Endothelial cell of umbilical vein (primary cell): ENCODE measurements at places on chromosomes 2 and 18. TPM values are rescaled to one million over a fixed set of nuclear protein-coding genes. Genes with fewer than 3 reads are reported as not detected.

The OR6B2 gene
- total RNA-seq = not detected in 2 replicates

- DNase-seq = no peak
These were observed 52.7 kb upstream of the PELI1 start for GRCh38 chr2:64196963-64197362.

DNA sequence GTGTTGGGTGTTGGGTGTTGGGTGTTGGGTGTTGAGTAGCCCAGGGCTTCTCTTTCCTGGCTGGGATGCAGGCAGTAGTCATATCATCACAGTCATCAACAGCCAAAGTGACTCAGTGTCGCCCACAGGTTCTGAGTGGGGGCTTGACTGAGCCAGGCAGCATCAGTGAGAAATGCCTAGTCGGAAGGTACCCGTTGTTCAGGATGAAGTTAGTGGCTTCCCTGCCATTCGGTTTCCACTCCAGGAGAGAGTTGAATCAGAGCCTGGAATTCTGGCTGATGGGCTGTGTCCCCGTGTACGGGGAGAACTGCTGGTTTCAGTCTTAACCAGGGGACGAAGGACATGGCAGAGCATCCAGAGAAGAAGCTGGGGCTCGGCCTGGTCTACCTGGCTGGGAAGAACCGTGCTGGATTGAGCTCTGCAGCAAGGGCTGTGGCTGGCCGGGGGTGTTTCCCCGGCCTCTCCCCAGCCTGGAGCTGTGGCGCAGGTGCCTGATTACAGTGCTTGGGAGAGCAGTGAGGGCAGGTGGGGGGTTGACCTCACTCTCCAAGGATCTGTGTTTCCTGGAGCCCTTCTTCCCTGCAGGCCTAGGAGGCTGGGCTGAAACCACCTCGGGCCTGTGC, 49.4 kb downstream of the AGAP1 start:
- no peak for DNase-seq

DNA sequence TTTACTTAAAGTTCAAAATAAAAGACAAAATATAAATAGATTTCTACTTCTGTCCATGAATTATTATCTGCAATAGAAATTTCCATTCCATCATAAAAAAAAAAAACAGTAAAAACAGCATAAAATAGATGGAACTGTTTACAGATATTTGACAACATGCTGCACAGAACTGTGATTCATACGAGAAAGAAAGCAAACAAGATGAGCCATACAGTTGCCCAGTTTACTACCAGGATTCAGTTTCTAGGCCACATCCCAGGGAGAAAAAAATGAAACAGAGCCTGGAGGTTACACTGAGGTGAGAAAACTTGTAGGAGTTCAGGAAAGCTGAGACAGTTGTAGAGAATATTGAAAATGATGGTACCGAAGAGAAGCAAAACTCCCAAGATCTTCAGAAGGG, 1426.9 kb upstream of the ACVR2A start:
- DNase-seq = no peak

The PGAP1 gene
- total RNA-seq = 9.8 and 13.0 TPM in 2 replicates

GRCh38 chr2:44205169-44205568, 36.5 kb downstream of the PPM1B start:
- no peak for DNase-seq

The GPR55 gene
- total RNA-seq = not detected in 2 replicates

DNA sequence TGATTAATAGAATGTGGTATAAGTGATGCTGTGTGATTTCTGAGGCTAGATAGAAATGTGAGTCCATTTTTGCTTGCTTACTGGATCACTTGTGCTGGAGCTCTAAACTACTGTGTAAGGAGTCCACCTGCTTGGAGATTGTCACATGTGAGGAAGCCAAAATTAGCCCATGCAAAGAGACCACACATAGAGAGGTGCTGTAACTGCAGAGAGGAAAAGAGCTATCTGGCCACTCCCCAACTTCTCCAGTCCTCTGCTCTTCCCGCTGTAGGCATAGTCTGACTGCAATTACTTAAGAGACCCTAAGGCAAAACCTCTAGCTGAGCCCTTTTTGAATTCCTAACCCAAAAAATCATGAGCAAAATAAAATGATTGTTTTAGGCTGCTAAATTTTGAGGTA, 120.6 kb upstream of the FBXO11 start:
- DNase-seq = no peak

The ASB1 gene
- total RNA-seq = 16.2 and 16.7 TPM in 2 replicates

DNA sequence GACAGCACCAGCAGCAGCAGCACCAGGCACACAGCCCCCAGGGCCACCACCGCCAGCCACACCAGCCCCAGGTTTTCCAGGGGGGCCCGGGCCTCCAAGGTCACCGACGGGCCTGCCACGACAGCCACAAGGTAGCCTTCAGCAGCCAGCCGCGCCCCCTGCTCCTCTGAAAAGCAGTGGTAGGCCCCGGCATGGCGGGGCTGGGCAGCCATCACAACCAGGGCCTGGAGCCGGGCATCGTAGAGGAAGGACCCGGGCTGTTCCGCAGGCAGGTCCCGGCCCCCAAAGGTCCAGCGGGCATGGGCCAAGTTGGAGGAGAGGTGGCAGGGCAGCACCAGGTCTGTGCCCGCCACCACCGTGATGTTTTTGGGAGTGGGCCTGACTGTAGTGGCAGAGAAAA, 3.3 kb upstream of the ANKRD39 start:
- no peak for DNase-seq

GRCh38 chr2:218834685-218835084, 3.1 kb upstream of the PRKAG3 start:
- no peak for DNase-seq

The HOXD3 gene
- 15.3 and 20.9 TPM in 2 replicates for total RNA-seq

- DNase-seq = no peak
These were observed 105.0 kb downstream of the NEDD4L start for GRCh38 chr18:58148954-58149471.

DNA sequence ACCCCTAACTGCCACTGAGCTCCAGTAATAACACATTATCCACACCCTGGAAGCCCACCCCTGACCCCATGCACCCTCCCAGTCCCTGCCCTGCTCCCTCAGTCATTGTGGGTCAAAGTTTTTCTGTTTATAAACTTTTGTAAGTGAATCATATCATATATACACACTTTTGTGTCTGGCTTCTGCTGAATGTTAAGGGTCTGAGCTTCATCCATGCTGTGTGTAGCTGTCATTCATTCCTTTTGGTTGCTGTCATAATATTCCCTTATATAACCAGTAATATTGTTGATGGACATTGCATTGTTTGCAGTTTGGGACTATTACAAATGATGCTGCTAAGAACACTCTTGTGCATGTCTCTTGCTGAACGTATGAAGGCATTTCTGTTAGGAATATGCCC, 14.5 kb downstream of the CNNM4 start:
- DNase-seq = no peak

DNA sequence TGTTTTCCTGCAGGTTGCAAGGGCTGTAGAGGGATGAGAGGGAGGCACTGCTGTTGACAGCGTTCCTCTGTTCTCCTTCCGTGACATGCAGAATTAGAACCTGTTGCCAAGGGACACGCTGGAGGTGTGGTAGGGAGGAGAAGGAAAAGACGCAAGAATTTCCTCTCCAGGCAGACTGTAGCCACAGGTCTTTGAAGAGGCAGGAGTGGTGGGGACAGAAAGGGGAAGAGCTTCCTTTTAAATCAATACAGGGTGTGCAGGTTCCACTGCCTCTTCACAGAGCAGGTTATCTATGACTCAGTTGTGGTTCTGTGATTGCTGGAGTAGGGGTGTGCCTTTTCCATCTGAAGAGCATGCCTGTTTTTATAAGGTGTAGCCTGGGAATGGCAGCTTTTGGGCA, 133.0 kb downstream of the WDSUB1 start:
- DNase-seq = no peak

DNA sequence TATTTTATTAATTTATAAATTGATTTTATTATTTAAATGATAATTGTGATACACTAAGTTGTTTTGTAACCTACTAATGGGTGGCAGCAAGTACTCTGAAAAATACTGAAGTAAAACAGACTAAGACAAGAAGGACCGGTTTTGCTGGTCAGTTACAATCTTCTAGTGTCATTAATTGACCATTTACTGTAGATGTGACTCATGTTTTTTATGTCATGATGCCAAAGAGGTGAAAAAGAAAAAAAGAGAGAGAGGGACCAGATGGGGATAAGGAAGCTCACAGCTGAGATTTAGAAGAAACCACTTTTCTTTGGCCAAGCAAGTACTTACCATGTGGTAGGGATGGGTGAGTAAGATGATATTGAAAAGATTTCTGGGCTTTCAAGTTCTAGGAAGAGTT, 955.8 kb upstream of the LRRTM1 start:
- no peak for DNase-seq

The SPP2 gene
- not detected in 2 replicates for total RNA-seq

DNA sequence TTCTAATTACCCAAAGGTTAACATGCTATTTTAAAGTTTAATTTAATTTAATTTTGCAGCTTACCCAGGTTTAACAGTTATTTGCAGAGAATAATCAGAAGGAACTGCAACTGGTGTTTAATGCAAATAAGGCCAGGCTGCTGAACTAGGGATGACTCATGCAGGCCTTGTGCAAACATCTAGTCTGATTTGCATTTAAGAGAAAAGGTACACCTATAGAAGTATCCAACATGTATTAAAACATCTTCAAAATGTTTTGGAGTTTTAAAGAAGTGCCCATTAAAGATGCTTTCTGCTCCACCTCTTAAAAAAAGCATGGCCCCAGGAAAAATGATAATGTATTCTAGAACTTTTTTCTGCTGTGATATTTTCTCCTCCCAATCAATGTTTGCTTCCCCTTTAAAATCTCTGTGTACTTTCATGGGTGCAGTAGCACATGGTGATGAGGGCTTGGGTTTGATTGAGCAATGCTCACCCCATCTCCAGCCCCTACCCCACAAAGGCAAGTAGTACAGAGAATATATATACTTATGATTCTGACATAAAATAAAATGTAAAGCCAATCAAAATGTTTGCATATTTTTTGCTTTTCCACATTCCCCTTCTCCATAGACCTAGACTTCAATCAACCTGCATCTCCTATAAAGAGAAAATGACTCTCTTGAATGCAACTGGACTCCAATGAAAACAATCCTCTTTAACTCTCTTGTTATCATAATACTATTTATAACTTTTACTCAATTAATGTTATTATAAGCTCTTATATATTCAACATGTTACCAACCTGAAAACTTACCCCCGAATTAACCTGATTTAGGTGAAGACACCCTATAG, 54.1 kb downstream of the ATP8B1 start:
- DNase-seq = peak; percentile 47

The NAT8 gene
- not detected in 2 replicates for total RNA-seq

GRCh38 chr2:15127876-15128275, 433.3 kb downstream of the NBAS start:
- DNase-seq = no peak

DNA sequence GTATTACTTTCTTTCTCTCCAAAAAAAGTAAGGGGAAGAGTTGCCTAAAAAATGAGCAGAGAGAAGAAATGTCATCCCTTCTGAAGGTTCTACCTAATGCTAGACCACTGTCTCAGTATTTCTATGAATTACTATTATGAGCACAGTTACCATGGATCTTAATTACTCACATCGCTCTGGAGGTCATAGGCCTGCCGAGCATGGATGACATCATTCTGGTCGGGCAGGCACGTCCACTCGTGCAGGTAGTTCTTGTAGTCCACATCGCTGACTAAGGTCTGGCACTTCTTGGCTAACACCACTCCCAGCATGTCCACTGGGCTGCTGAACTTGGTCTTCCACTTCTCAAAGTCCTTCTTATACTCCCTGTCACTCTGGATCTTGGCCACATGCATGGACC, 106.9 kb downstream of the NEB start:
- DNase-seq = no peak

The MTCL1 gene
- total RNA-seq = 36.7 and 75.7 TPM in 2 replicates

- DNase-seq = peak; percentile 52
These were observed 42.8 kb downstream of the ITSN2 start for GRCh38 chr2:24317491-24317920.

The NOSTRIN gene
- 0.75 TPM in 1 of 2 replicates, not detected in the other for total RNA-seq

The EMILIN1 gene
- 4.1 and 16.6 TPM in 2 replicates for total RNA-seq

- no peak for DNase-seq
These were observed 103.0 kb upstream of the SNTG2 start for GRCh38 chr2:847669-848068.

GRCh38 chr18:45379903-45380302, 235.4 kb upstream of the SLC14A2 start:
- DNase-seq = no peak

DNA sequence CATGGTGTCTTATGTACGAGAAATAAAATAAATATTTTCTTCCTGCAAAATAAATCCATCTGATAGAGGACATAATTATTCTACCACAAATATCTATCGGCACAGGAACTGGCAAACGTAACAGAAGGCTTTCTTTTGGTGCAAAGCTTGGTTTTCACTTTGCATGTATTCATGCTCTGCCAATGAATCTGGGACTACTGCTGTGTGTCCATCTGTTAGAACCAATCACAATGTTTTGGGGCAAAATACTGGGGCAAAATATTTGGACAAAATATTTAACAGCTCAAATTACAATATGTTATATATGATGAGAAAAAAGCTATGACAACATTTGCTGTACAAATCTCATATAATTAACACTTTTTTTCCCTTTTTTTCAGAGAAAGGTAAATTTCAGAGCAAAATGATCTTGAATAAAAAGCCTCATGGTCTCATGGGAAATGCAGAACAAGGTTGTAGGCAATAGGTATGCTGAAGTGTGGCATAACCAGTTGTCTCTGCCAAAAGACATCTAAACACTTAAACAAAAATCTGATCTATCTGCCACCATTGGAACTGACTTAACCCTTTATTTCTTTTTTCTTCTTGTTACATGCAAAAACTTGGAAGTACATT, 923.2 kb downstream of the CPS1 start:
- no peak for DNase-seq

The SLC19A3 gene
- total RNA-seq = not detected in 2 replicates

GRCh38 chr2:151852260-151853069, 24.2 kb upstream of the ARL5A start:
- DNase-seq = no peak

The CHRNA1 gene
- 8.7 and 11.3 TPM in 2 replicates for total RNA-seq

DNA sequence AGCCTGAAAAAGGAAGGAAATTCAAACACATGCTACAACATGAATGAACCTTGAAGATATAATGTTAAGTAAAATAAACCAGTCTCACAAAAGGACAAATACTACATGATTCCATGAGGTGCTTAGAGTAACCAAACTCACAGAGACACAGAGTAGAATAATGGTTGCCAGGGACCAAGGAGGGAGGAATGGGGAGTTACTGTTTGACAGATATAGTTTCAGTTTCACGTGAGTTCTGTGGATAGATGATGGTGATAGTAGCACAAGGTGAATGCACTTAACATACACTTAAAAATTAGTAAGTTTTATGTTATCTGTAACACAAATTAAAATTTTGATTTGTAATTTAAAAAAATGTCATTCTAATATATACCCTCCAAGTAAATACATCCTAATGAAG, 106.9 kb upstream of the ACVR1C start:
- DNase-seq = no peak

GRCh38 chr18:31424383-31424988, 23.1 kb upstream of the DSG3 start:
- DNase-seq = no peak
